ENCODE measurements at places on chromosomes 3 and 15. TPM values are rescaled to one million over a fixed set of nuclear protein-coding genes. Genes with fewer than 3 reads are reported as not detected.

The IL20RB gene
- 0.47 TPM for polyA plus RNA-seq

The SPTBN5 gene
- 2.2 TPM for polyA plus RNA-seq

GRCh38 chr3:197667968-197668367 lies 68.7 kb downstream of the RUBCN start:
- DNase-seq, result no peak

- no peak for DNase-seq
Measured at GRCh38 chr3:59443618-59444293, 393.9 kb upstream of the CFAP20DC start.

The CEMIP gene
- polyA plus RNA-seq, result 6.2 TPM

DNA sequence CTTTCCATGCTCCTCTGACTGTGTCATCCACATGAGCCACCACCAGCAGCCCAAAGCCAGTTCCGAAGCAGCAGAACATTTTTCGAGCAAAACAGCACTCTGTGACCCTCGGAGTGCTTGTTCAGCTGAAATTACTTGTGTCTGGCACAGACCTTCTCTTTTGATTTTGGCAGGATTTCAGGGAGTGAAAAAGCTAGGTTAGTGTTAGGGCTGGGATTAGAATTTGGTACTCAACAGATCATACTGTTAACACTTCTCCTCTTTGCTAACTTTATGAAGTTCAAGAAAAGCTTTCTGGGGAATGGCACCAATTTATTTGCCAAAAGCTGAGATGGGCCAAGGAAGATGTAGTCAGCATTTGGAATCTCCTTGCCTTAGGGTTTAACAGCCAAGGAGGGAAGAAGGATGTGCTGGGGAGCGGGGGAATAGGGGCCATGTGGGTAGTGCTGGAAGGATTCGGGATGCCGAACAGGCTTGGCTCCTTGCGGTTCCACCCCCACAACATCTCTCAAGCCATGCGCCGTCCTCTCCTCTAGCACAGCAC lies 55.1 kb upstream of the TRA2B start:
- no peak for DNase-seq

DNA sequence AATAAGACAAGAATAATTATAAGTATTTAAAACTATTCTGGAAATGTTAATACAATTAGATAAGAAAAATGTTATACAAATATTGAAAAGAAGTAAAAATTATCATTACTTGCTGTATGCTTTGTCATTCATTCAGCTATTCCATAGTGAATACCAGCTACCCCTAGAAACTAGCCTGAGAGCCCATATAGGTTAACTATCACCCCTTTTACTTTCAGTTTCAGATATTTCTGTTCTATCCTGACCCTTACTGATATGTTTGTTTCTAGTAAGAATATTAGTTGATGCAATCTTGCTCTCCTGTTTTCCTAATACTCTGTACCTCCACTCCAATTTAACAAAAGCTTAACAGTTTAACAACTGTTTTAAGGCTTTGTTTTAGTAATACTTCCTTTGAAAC lies 31.6 kb downstream of the FAM227B start:
- DNase-seq, result no peak

The CYP8B1 gene
- 0.82 TPM for polyA plus RNA-seq

DNA sequence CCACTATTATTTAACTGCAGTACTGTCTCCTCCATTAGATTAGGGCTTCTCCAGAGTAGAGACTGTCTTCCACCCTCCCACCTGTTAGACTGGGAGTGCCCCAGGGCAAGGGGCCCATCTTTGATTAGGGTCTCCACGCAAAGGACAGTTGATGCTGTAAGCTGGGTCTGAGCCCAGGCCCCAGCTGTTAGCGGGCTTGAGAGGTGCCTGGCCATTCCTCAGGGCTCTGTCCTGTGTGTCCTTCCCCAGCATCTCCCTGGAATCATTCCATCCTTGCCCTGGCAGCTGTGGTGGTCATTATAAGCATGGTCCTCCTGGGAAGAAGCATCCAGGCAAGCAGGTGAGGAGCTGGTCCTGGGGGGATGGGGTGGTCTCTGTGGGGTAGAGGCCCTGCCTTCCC lies 6.1 kb downstream of the SLC51B start:
- no peak for DNase-seq

DNA sequence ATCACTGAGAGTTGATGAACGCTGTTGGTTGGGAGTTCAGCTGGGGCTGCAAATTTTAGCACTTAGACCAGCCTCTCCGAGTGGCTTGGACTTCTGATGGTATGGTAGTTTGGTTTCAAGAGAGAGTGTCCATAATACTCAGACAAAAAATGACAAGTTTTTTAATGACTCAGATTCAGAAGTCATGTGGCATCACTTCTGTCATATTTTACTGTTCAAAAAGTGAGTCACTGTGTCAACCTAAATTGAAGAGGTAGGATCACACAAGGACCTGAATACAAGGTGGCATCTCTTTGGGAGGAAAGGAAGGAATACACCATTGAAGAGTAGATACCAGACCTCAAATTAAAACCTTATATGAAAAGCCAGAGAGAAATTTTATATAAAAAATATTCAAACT lies 99.1 kb upstream of the CHMP2B start:
- no peak for DNase-seq

Measured in left renal cortex interstitium (tissue), 4 donors.